ENCODE measurements at places on chromosomes 6 and 20. TPM values are rescaled to one million over a fixed set of nuclear protein-coding genes. Genes with fewer than 3 reads are reported as not detected.

GRCh38 chr6:21003780-21004541 is 469.7 kb downstream of the CDKAL1 start:
- H3K4me1 ChIP-seq, result no peaks in the 10 kb centered on the region
- H3K4me3 ChIP-seq, result no peak overlapping the region
- no peak for DNase-seq
- H3K27ac ChIP-seq, result no peak overlapping the region

DNA sequence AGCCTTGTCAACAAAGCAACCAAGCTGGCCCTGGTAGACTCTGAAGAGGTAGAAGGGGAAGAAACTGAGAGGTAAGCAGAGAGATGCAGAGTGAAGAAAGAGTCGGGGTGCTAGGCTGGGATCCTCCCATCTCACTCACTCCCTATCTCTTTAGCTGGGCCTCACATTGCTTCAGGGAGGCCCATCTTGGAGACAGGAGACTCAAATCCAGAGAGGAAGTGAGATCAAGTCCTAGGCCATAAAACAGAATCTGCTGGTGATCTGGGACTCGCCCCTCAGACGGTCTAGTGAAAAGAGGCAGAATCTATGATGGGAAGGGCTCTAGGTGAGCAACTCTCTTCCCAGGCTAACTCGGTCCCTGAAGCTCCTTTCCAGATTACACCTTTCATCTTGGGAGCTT is 659 bp upstream of the GUCA1B start:
- H3K4me3 ChIP-seq, result no peak overlapping the region
- peaks cover 5% of the 10 kb centered on the region for H3K4me1 ChIP-seq
- no peak overlapping the region for H3K27ac ChIP-seq
- no peaks in the 10 kb centered on the region for H3K36me3 ChIP-seq

DNA sequence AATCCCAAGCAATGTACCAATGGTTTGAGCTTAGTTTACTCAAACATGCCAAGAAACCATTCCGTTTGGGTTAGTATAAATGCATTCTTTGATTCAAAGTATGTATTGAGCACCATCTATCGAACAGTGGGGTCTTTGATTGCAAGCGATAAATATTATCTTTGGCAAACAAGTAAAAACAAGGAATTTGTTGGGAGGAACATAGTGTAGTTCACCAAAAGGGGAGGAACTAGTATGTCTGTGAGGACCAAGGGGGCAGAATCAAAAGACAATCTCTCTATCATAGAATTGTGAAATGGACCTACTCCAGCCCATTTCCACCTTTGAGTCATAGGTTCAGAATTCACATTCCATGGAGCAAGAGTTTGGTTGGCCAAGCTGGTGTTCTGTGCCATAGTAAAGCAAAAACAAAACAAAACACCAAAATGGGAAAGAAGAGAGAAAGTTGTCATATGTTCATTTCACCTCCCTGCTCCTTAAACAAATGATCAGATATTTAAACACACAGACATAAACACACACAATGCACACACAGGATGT is 266.0 kb downstream of the TSHZ2 start:
- no peaks in the 10 kb centered on the region for H3K27me3 ChIP-seq
- DNase-seq, result no peak
- H3K4me1 ChIP-seq, result no peaks in the 10 kb centered on the region
- H3K27ac ChIP-seq, result no peak overlapping the region
- no peak overlapping the region for H3K4me3 ChIP-seq

DNA sequence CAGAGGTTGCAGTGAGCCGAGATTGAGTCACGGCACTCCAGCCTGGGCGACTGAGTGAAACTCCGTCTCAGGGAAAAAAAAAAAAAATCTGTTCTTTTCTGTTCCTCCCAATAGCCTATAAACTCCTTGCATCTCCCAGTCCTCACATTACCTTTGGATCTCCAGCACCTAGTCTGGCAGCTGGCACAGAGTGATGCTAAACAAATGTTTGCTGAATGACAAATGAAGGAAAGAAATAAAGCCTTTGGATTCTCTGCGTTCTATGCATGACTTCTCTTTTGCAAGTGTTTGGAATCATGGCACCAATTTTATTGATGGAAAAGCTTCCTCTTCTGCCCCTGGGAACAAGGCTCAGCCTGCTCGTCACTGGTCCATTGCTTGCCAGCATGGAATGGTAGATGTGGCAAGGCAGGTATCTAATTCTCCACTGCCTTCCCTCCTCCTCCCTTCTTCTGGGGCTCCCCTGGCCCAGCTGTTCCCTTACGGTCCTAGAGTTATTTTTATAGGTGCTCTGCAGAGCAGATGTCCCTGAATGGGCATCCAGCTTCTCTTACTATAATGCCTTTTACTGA is 53.6 kb upstream of the FYN start:
- DNase-seq, result no peak
- no peak overlapping the region for H3K4me3 ChIP-seq
- H3K4me1 ChIP-seq, result no peaks in the 10 kb centered on the region
- no peaks in the 10 kb centered on the region for H3K27me3 ChIP-seq

DNA sequence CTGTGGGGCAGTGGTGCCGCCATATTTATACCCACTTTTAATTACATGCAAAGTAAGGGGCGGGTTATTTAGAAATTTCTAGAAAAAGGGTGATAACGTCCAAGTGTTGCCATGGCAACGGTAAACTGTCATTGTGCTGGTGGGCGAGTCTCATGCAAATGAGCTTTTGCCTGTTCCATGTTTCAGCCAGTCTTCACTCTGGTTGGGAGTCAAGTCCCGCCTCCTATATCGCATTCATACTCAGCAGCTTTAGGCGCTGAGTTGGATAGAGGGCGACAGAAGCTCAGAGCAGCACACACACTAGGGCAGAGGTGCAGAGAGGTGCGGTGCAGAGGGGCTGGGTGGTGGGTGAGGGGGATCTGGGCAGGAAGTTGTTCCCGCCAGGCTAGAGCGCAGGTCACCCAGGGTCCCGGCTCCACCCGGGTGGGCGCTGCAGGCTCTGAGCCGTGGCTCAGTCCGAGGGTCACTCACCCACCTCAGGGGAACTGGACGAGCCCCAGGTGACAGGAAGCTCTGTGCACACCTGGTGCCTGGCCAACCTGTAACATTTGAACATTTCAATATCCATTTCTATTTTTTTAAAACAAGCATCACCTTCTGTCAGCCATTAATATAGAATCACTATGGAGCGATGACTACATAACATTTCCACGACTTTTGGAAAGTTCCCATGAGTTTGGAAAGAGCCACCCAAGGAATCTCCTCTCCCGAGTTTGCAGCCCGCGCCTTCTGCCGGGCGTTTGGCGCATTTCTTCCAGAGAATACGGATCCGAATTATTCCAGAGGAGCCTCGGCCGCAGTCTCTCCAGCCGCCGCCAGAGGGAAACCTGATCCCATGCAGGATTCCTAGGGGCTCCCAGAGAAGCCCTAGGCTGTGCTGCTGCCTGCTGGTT is 89.1 kb upstream of the PHACTR3 start:
- peak; percentile 70 for DNase-seq
- no peak overlapping the region for H3K4me3 ChIP-seq
- no peaks in the 10 kb centered on the region for H3K27me3 ChIP-seq
- no peak overlapping the region for H3K27ac ChIP-seq

The RAD21L1 gene
- not detected for total RNA-seq

DNA sequence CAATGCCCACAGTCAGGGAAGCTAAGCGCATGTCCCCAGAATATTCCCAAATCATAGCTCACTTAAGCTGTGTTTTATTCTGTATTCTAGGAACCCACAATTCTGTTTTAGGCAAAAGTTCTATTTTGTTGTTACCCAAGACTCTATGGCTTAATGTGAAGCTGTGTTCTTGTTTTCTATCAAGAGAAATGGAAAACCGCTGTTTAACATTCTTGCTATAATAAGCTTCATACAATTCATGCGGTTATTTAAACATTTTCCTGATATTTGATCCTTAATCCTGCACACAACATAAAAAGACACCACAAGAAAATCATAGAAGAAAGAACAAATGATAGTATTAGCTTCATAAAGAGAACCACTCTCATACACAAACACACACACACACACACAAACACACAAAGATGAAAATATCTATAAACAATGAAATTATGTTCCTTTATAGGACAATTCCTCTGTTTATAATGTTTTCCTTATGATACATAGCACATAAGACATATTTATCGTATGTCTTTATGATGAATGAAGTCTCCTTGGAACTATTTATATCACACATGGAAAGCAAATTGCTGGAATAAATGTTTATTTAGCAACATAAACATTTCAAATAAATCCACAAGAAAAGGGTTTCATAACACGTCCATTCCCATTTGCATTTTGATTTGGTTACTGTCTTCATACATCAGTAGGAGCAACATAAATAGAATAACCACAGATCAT is 16.4 kb upstream of the COL21A1 start:
- no peak overlapping the region for H3K4me3 ChIP-seq
- DNase-seq, result no peak
- H3K27ac ChIP-seq, result no peak overlapping the region
- no peaks in the 10 kb centered on the region for H3K4me1 ChIP-seq
- H3K36me3 ChIP-seq, result no peaks in the 10 kb centered on the region

The VPS52 gene
- 59.8 TPM for total RNA-seq

DNA sequence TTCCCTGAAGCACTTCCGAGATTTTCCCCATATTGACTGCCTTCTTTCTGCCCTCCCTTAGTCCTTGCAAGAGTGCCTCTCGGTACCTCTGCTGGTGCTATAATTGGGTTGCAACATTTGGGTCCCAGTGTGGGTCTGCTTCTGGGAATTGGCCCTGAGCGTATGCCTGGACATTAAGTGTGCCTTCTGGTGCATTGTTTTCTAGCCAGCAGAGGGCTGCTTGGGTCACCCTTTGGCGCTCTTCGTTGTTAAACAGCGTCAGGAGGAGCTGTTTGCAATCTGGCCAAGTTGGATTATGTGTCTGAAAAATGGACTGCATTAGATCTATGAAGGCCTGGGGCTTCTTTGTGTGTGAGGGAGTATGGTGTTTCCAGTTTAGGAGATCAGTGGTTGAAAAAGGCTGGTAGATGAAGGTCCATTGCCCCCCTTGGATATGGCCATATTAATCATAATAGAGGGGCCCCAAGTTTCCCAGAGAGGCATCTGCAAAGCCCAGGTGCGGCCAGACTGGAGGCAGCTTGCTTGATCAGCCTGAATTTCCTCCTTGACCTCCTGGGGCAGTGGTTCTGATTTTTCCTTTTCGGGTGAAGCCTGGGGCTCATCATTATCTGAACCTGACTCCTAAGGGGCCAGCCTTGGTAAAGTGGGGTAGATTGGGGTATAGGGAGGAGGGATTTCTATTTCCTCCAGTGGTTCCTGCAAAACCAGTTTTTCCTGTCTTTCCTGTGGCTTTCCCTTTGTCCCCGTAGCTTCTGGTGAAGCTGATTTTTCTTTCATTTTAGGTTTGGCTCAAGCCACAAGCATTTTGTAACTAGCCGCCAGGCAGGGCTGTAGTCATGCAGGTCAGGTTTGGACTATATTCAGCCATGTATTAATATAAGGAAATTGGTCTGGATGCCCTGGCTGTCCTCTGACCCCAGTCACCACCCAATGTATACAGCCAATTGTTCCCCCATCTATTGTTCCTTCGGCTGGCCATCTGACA is 85.4 kb upstream of the GPR6 start:
- H3K27me3 ChIP-seq, result no peaks in the 10 kb centered on the region
- peaks cover 5% of the 10 kb centered on the region for H3K4me1 ChIP-seq
- peak; percentile 60 for DNase-seq

The DPPA5 gene
- not detected for total RNA-seq

The PARD6B gene
- total RNA-seq, result 17.5 TPM

GRCh38 chr20:50130995-50131394 is 18.0 kb upstream of the UBE2V1 start:
- no peak overlapping the region for H3K27ac ChIP-seq
- H3K36me3 ChIP-seq, result peaks cover 24% of the 10 kb centered on the region
- no peaks in the 10 kb centered on the region for H3K27me3 ChIP-seq
- no peaks in the 10 kb centered on the region for H3K4me1 ChIP-seq
- H3K4me3 ChIP-seq, result no peak overlapping the region

GRCh38 chr20:48277266-48277665 is 492.0 kb upstream of the SULF2 start:
- no peaks in the 10 kb centered on the region for H3K4me1 ChIP-seq
- H3K27me3 ChIP-seq, result no peaks in the 10 kb centered on the region
- H3K36me3 ChIP-seq, result no peaks in the 10 kb centered on the region
- no peak for DNase-seq
- H3K27ac ChIP-seq, result no peak overlapping the region

GRCh38 chr6:43575105-43575771 is 600 bp downstream of the XPO5 start:
- H3K4me3 ChIP-seq, result peak overlapping the region; percentile 84
- H3K36me3 ChIP-seq, result no peaks in the 10 kb centered on the region
- H3K4me1 ChIP-seq, result peaks cover 43% of the 10 kb centered on the region

The MCCD1 gene
- not detected for total RNA-seq

The SCRT2 gene
- total RNA-seq, result not detected

DNA sequence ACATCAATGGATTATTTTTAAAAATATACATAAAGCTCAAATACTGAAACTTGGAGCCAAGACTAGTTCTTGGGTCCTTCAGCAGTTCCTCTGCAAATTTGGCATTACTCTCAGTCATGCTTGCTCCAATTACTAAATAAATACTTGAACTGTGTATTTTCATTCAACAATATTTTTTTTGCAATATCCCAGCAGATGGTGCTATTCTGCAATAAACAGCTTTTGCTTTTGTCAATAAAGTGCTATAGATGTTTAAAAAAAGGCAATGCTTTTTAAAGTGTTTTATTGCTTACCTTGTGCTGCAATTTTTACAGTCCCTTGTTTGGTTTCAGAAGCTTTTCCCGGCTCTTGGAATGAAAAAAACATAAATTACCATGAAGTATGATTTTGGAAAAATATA is 243.4 kb downstream of the TRDN start:
- no peaks in the 10 kb centered on the region for H3K36me3 ChIP-seq
- DNase-seq, result no peak
- no peak overlapping the region for H3K27ac ChIP-seq
- no peak overlapping the region for H3K4me3 ChIP-seq

GRCh38 chr6:63690221-63690620 is 54.6 kb downstream of the PHF3 start:
- H3K27ac ChIP-seq, result no peak overlapping the region
- DNase-seq, result no peak
- no peak overlapping the region for H3K4me3 ChIP-seq
- no peaks in the 10 kb centered on the region for H3K36me3 ChIP-seq
- no peaks in the 10 kb centered on the region for H3K4me1 ChIP-seq
- H3K27me3 ChIP-seq, result no peaks in the 10 kb centered on the region

The LY6G6D gene
- total RNA-seq, result not detected

The FILIP1 gene
- 9.3 TPM for total RNA-seq

- H3K36me3 ChIP-seq, result no peaks in the 10 kb centered on the region
- no peak for DNase-seq
- no peaks in the 10 kb centered on the region for H3K4me1 ChIP-seq
- no peak overlapping the region for H3K4me3 ChIP-seq
- H3K27ac ChIP-seq, result no peak overlapping the region
These were observed 267.5 kb upstream of the OPRM1 start for GRCh38 chr6:153771577-153771976.

- DNase-seq, result no peak
- H3K36me3 ChIP-seq, result no peaks in the 10 kb centered on the region
- H3K4me1 ChIP-seq, result no peaks in the 10 kb centered on the region
- no peak overlapping the region for H3K27ac ChIP-seq
These were observed 811.9 kb downstream of the TENT5A start for GRCh38 chr6:80940571-80940970.

The SRXN1 gene
- total RNA-seq, result 54.3 TPM

GRCh38 chr6:46044881-46045617 is 29.4 kb upstream of the CLIC5 start:
- H3K36me3 ChIP-seq, result no peaks in the 10 kb centered on the region
- no peaks in the 10 kb centered on the region for H3K27me3 ChIP-seq
- H3K4me3 ChIP-seq, result no peak overlapping the region
- DNase-seq, result no peak
- H3K4me1 ChIP-seq, result peaks cover 3% of the 10 kb centered on the region

- no peak for DNase-seq
- no peaks in the 10 kb centered on the region for H3K36me3 ChIP-seq
- no peak overlapping the region for H3K27ac ChIP-seq
- no peaks in the 10 kb centered on the region for H3K27me3 ChIP-seq
- no peaks in the 10 kb centered on the region for H3K4me1 ChIP-seq
These were observed 330.2 kb downstream of the TAF4 start for GRCh38 chr20:61735503-61735785.

Measured in thyroid gland (tissue), 4 donors.